ENCODE measurements at places on chromosomes 1 and 21.
A peak's percentile ranks its signal among the peaks of the same experiment; 100 is the strongest.

DNA sequence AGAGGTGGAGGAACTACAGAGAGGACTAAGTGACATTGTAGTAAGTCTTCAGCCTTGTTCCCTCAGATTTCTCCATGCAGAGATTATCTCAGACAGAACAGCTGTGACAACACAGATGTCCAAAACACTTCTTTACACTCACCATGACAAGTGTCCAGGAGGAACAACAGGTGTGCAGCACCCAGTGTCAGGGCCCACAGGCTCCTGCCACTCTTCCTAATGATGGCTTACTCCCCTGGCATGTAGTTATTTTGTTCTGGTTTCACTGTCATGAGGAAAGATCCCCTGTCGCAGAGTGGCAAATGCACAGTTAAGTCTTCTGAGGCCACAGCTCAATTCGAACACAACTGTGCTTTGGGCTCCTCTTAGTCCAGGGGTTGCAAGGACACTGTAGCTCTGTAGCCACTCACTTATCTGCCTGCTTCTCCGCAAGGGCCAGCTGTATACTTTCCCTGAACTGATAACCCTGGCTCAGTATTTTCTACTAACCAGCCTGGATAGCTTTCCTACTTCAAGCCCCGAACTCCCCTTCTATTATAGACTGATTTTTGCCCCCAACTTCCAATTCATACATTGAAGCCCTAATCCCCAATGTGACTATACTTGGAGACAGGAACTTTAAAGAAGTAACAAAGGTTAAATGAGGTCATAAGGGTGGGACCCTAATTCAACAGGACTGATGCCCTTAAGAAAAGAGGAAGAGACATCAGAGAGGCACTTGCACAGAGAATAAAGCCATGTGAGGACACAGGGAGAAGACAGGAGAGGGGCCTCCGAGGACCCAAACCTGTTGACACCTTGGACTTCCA is 11.1 kb downstream of the PDZK1 start:
- no peak for DNase-seq

DNA sequence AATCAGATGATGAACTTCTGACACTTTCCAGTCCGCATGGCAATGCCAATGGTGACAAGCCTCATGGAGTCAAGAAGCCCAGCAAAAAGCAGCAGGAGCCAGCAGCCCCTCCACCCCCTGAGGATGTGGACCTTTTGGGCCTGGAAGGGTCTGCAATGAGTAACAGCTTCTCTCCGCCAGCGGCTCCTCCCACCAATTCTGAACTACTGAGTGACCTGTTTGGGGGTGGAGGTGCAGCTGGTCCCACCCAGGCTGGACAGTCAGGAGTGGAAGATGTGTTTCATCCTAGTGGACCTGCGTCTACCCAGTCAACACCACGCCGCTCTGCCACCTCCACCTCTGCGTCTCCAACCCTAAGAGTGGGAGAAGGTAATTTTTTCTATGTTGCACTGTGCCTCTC is 28.0 kb upstream of the LEPR start:
- no peak for DNase-seq

GRCh38 chr1:79082233-79082632 is 75.7 kb upstream of the ADGRL4 start:
- no peak for DNase-seq

GRCh38 chr1:41795205-41795762 is 123.4 kb downstream of the HIVEP3 start:
- peak; percentile 45 for DNase-seq

Measured in urothelium cell line (cell line).